ENCODE measurements at places on chromosomes 13 and 19.

DNA sequence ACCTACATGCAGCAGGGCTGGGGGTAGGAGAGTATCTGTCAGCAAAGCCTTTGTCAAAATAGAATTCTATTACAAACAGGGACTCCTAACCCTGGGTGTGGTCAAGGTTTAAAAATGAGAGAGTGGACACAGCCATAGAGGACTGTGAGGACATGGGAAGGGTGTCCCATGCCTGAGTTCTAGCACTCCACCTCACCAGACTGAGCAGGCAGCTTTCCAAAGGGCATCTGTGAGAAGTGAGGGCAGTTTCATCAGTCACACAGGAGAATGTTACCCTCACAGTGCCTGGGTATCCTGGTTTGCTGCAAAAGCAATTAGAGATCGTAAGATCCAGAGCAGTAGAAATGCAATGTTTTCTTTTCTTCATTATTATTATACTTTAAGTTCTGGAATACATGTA lies 174.9 kb upstream of the UBL3 start:
- DNase-seq: no peak

DNA sequence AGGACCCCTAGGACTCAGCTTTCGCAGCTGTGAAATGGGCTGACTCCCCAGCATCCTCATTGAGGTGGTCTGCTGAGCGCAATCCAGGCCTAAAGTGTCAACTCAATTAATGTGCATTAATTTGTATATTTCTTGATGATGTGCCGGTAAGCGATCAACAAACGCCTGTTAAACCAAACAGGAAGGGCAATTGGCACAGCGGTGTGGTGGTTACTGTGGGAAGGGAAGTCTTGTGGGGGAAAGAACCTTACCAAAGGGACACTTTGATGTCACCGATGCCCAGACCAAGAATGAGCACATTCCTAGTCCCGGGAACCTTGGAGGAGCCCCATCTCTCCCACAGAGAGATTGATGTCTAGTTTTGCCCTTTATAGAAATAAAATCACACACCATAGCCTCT lies 1.6 kb downstream of the JAK3 start:
- DNase-seq: peak; percentile 55

DNA sequence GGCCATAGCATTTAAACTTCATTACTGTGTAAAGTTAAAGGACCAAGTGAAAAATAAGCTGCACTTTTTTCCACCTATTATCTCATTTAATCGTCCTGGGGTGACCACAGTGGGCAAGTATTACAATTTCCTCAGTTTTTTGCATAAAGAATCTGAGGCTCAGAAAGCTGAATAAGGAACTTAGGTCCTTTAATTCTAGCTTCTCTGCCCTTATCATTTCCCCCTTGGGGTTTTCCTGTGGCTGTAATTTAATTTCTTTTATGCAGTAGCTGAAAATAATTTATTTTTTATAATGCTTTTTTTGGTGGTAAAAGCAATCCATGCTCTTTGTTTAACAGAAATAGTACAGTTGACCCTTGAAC lies 59.8 kb upstream of the RCBTB2 start:
- DNase-seq: no peak

DNA sequence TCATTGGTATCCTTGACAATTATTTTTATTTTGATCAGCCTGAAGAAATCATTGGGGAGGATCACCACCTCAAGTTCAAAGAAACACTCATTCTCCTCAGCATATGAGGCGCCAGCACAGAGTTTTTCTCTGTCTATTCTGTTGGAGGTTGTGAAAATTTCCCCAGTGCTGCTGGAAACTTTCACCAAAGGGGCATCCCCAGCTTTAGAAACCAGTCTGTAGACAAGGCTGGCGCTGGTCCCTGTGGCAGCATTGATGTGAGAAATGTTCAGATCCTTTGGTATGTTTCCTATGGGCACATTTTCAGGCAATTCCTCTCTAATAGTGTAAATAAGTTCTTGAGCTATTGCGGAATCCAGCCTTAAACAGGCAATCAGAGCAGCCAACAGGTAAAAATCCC lies 2.1 kb downstream of the PCDH9 start:
- DNase-seq: no peak

DNA sequence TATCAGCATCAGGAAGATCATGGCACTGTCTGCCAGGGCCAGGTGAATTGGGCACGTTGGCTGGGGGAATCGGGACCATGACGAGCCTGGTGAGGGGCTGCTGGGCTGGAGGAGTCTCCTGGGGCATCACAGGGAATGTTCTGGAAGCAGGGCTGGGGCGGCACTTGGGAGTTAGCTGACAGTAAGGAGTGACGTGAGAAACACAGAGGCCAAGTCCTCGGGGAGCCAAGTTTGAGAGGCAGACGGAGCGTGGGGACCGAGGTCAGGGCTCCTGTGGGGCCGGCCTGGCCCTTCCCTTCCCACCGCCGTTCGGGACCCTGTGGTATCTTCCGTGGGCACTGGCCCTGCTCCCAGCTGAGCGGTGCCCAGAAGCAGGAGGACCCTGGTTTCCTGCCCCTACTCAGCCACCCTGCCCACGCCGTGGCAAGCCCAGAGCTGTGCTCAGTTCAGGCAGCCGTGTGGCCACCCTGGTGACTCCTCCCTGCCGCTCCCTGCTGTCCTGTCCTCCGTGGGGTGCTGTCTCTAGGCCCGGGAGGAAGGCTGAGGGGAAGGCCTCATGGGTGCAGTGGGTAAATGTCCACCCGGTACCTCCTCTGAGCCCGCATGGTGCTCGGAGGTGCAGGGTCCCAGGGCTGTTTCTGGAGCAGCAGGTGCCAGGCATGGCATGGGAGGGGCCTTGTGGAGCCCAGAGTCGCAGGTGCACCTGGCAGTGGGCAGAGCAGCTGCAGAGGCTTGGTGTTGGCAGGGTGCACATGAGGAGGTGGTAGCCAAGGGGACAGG lies 25.2 kb downstream of the CRTC1 start:
- DNase-seq: no peak

GRCh38 chr19:48963371-48964204 lies 1.5 kb upstream of the FTL start:
- DNase-seq: peak; percentile 88

- DNase-seq: no peak
Measured at GRCh38 chr13:32311188-32311897, 3.8 kb downstream of the ZAR1L start.

DNA sequence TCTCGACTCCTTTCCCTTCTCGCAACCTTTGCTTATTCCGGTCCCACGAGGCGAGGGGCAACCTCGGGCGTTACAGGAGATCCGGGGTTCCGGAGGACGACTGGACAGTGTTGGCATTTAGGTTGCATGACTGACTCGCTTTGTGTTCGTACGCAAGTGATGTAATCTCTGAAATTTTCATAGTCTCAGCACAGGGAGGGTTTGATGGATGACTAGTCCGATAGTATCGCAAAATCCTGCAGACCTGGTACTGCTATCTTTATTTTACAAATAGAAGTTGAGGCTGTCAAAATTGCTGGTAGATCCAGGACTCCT lies 342 bp downstream of the DDX49 start:
- DNase-seq: no peak

DNA sequence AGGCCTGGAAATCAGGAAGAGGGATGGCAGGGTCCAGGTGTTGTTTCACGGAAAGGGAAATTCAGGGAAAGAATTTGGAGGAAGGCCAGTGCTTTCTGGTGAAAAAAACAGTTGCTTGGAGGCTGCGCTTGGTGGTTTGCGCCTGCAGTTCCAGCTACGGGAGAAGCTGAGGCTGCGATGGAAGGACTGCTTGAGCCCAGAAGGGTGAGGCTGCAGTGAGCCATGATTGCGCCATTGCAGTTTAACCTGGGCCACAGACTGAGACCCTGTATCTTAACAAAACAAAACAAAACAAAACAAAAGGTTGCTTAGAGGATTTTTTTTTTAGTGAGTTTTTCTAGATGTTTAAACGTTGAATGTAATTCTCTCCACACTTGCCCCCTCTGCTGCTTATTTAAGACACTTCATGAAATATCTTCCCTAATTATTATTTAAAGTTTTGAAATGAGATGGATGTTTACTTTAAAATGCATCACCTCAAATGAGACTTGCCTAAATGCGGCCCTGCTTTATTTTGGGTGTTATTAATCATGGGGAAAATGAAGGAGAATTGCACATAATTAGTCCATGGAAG lies 75.4 kb upstream of the TRPC4 start:
- no peak for DNase-seq

- no peak for DNase-seq
Measured at GRCh38 chr13:35908226-35908625, 223.0 kb downstream of the DCLK1 start.

DNA sequence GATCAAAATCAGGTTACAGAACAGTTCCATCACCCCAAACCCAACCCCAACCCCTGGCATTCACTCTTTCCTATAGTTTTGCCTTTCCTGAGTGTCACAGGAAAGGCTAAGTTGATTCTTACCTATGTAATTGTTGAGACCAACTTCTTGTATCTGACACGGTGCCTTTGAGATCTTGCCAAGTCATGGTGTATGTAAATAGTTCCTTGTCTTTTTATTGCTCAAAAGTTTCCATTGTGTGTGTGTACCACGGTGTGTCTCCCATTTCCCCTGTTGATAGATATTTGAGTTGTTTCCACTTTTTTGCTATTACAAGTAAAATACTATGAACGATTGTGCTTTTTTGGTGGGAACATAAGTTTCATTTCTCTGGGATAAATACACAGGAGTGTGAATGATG lies 3.3 kb upstream of the IGFL2 start:
- no peak for DNase-seq

DNA sequence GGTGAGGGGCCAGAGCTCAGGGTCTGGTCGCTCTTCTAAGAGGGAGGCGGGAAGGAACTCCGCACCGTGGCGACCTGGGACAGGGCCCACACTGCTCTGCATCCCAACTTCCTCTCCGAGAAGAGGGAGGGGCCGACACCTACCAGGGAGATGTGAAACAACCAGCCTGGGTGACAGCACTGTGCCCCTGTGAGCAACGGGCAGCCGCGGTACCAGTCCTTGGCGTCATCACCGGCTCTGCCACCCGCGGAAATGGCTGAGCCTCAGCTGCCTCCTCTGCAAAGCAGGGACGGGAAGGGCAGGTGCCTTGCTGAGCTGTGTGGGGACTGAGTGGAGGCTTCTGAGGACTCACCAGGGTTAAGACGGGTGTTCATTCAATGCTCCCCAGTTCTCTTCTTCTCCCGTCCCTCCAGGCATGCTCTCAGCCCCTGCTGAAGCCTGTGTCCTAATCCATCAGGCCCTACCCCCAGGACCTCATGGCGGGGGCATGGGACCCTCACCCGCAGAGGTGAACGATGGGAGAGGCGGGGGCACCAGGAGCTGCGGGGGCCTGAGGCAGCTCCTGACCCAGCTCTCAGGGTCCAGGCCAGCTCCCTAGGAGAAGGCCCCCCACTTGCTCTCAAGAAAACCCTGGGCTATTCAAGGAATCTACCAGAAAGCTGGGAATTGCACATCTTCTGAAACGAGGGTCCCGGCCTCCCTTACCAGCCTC lies 9.3 kb downstream of the ZNF787 start:
- DNase-seq: peak; percentile 54

GRCh38 chr13:35489050-35489449 lies 12.6 kb upstream of the MAB21L1 start:
- DNase-seq: no peak

DNA sequence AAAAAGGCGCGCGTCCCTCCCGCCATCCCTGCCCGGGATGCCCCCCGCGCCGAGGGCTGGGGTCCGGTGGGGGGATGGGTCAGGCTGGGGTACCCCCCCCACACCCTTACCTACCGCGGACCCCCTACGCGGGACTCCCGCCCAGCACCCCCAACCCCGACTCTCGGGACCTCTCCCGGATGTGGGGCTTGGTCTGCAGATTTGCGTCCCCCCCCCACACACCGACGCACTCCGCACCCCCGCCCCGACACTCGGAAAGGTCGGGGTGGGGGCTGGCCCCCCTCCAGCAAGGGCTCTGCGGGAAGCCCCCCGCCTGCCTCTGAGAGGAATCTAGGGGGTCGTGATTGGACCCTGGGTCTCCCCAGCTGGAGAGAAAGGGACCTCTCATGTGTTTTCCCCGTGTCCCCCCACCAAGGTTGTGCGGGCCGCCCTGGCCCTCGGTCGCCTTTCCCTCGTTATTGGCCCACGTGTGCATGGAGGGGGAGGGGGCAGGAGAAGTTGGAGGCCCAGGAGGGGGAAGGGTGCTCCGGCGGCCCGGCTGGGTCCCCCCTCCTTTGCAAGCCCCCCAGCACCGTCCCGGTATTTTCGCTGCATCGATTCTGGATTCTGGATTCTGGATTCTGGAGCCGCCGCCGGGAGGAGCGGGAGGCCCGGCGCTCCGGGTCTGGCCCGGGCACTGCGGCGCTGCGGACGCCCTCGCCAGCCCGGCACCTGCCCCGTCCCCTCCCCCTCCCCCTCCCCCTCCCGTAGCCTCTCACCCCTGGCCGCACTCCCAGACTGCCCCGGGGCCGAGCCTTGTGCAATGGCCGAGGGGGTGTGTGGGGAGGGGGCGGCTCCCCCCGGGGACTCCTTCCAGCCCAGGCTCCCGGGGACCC lies 607 bp downstream of the NFIC start:
- peak; percentile 54 for DNase-seq

- DNase-seq: no peak
Measured at GRCh38 chr19:7478173-7478842, 10.5 kb downstream of the PEX11G start.

- DNase-seq: no peak
Measured at GRCh38 chr13:39916330-39916729, 260.9 kb downstream of the COG6 start.

GRCh38 chr13:25421612-25422011 lies 49.8 kb downstream of the ATP8A2 start:
- no peak for DNase-seq

- DNase-seq: no peak
Measured at GRCh38 chr13:73671732-73672131, 462.5 kb downstream of the KLF12 start.

- no peak for DNase-seq
Measured at GRCh38 chr13:85508683-85509329, 290.4 kb downstream of the SLITRK6 start.

- DNase-seq: no peak
Measured at GRCh38 chr13:103140001-103140671, 73.9 kb upstream of the SLC10A2 start.

- DNase-seq: no peak
Measured at GRCh38 chr13:111017755-111018459, 97.2 kb upstream of the ARHGEF7 start.

DNA sequence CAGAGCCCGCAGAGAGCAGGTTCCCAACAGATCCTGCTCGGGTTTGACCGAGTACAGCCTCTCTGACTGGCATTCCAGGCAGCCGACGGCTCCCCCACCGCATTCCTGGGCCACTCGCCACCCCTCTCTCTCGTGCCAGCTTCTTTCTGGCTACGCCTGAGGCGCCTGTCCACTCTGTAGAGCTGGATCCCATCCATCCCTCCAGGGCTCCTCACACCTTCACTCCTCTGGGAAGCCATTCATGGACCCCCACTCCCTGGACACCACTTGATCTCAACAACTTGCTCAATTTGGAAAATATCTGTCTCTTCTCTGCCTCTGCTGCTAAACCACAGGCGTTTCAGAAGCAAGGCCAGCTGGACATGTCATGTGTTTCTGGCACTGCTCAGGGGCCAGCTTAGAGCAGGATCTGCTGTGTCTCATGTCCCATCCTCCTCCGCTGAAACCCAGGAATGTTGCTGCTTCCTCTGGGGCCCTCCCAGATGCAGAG lies 30.6 kb upstream of the ATP1A3 start:
- DNase-seq: no peak

DNA sequence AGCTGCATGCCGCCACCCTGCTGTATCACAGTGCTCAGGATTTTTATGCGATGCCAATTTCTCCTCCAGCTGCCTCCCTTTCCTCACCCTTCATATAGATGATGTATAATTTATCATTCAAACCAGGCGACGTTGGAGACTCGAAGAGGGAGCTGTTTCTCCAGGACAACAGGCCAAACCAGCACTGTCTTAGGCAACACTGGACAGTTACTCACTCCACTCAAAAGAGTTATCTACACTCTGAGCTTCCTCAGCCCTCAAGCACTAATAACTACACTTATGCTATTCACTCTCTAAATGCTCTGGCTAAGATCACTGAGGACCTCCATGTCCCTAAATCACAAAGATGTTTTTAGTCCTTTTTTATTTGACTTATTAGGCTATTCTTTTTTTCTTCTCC lies 87.3 kb upstream of the RFC3 start:
- no peak for DNase-seq

Measured in activated T-cell treated with anti-CD3 and anti-CD28 coated beads, Interleukin-2, amount 50 U/mL, for 48 hours (primary cell).